ENCODE measurements at places on chromosomes 7 and 10. TPM values are rescaled to one million over a fixed set of nuclear protein-coding genes. Genes with fewer than 3 reads are reported as not detected.

NUTM2B gene
- total RNA-seq: 0.50 TPM

MALRD1 gene
- not detected for total RNA-seq

GPR85 gene
- total RNA-seq: not detected

AKR1D1 gene
- total RNA-seq: not detected

CCDC201 gene
- total RNA-seq: not detected

SYT15 gene
- 0.69 TPM for total RNA-seq

SLC39A12 gene
- not detected for total RNA-seq

- no peak overlapping the region for H3K27ac ChIP-seq
- H3K27me3 ChIP-seq: no peaks in the 10 kb centered on the region
- no peak for DNase-seq
- no peak overlapping the region for H3K4me3 ChIP-seq
- no peaks in the 10 kb centered on the region for H3K36me3 ChIP-seq
These were observed 7.3 kb upstream of the ABLIM1 start for GRCh38 chr10:114665406-114665805.

DNA sequence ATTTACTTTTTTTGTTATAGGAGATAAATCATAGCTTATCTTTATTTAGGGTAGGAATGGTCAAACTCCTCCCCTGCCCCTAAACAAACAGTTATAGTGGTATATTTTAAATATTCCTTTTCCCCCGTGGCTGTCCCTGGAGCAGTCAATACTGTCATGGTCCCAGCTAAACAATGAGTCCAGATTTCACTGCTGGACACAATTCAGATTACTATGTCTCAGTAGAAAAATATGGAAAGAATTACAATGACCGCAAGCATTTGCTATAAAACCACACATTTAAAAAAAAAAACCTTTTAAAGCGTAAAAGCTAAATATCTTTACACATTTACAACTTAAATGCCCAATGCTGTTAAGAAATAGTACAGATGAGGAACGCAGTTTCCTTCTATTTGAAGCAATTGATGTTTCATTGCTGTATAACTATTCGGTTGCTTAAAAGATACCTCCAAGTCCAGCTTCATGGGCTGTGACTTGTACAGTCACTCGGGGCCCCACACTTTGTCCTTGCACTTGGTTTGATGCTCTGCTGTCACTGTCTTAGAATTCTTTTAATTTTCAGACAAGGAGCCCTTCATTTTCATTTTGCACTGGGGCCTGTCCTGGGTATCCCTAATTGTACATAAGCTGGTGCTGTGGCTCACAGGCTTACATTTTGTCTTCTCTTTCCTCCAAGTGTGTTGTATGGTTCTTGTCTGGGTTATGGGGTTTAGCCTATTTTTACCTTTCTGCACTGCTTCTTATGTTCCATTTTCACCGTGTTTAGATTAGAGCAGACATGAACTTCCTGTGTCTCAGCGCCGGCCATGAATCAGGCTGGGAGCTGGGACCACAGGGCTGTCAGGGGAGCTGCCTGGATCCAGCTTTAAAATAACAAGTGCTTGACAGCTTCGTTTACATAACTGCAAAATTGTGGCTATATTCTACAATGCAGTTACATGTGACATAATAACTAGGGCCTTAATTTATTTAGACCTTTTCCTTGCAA is 530.2 kb upstream of the FZD8 start:
- H3K4me1 ChIP-seq: no peaks in the 10 kb centered on the region
- H3K27ac ChIP-seq: no peak overlapping the region
- H3K36me3 ChIP-seq: no peaks in the 10 kb centered on the region
- H3K4me3 ChIP-seq: no peak overlapping the region

DNA sequence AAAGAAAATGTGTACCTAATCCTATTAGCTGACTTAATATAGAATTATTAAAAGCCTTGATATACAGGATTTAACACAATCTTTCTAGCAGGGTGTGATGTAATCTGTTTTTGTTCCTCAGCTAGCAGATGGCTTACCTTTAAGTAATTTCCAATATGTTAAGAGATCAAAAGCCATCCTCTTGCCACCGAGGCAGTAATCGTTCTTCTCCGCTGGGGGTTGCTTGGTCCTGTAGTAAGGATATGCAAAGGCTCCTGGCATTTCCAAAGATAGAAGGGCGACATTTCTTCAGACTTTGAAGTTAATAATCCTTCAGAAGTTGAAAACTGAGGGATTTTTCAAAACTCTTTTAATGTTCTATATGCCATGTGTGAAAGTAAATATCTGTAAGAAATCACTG is 156.4 kb downstream of the FZD1 start:
- no peaks in the 10 kb centered on the region for H3K36me3 ChIP-seq
- no peaks in the 10 kb centered on the region for H3K4me1 ChIP-seq
- no peak for DNase-seq
- H3K4me3 ChIP-seq: no peak overlapping the region

DNA sequence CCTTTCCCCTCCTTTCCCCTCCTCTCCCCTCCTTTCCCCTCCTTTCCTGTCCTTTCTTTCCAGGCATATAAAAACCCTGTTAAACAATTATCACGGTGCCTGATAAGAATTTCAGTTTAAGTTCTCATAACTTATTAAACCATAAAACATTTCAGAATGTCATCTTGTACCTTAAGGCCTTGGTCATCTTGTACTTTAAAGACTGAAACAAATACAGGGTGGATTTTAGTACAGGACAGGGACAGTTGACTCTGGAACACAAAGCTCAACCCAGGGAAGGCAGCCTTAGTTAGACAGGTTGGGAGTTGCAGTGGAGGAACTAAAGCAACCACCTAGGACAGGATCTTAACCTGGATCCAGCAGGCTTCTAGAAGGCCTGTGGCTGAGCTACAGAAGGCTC is 1.2 kb downstream of the AGR3 start:
- no peak for DNase-seq
- no peak overlapping the region for H3K27ac ChIP-seq
- H3K4me1 ChIP-seq: no peaks in the 10 kb centered on the region
- H3K36me3 ChIP-seq: no peaks in the 10 kb centered on the region

- H3K36me3 ChIP-seq: peaks cover 8% of the 10 kb centered on the region
- H3K4me1 ChIP-seq: peaks cover 27% of the 10 kb centered on the region
- no peak overlapping the region for H3K27ac ChIP-seq
- H3K4me3 ChIP-seq: no peak overlapping the region
These were observed 2.2 kb downstream of the MTG1 start for GRCh38 chr10:133396035-133396624.

DNA sequence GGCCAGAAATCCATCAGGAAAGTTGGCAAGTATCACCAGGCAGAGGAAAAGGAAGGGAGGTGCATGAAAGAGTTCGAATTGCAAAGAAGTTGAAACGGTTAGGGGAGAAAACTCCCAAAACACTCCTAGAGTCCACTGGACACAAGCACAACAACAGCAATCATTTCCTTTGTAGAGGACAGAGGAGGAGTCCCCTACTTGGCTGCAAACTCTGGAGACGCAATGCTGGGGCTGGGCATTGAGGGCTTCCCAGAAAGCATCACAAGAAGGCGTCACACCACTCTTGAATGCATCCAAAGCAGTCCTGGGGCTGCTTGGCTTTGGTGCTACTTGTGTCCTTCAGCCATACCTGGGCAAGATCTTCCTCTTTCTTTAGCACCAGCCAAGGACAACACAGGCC is 18.1 kb upstream of the SLC26A4 start:
- no peak overlapping the region for H3K27ac ChIP-seq
- no peak for DNase-seq
- H3K27me3 ChIP-seq: no peaks in the 10 kb centered on the region
- H3K4me1 ChIP-seq: no peaks in the 10 kb centered on the region

GRCh38 chr10:110947061-110947595 is 27.7 kb downstream of the SHOC2 start:
- H3K36me3 ChIP-seq: no peaks in the 10 kb centered on the region
- no peak for DNase-seq
- H3K27ac ChIP-seq: no peak overlapping the region
- H3K4me3 ChIP-seq: no peak overlapping the region
- no peaks in the 10 kb centered on the region for H3K27me3 ChIP-seq

DNA sequence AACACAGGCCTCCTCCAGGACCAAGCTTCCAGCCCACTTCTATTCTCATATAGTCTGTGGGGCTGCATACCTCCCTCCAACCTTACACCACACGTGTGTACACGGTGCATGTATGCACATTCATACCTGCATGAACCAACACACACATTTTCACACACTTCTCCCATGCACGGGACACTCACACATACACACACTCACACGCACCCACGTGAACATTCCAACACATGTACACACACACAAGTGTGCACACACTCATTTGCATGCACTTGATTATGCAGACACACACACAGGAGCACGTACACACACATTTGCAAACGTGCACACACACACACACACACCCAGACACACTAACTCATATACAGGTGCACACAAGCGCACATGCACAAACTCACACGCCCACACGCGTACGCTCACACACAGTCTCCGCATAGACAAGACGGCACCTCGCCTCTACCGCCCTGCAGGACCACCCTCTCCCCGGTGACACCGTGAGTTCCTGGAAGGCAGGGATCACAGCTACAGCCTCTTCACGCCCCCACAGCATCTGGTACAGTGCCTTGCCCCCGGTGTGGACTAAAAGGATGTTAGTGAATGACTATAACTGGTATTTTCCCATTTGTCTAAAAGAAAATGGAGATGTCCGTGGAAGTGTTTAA is 263.8 kb downstream of the PTPRN2 start:
- no peaks in the 10 kb centered on the region for H3K4me1 ChIP-seq
- H3K36me3 ChIP-seq: no peaks in the 10 kb centered on the region
- DNase-seq: no peak
- no peak overlapping the region for H3K27ac ChIP-seq
- no peaks in the 10 kb centered on the region for H3K27me3 ChIP-seq

GRCh38 chr10:1116051-1116450 is 59.9 kb downstream of the WDR37 start:
- no peaks in the 10 kb centered on the region for H3K27me3 ChIP-seq
- H3K4me1 ChIP-seq: peaks cover 19% of the 10 kb centered on the region
- no peak overlapping the region for H3K4me3 ChIP-seq
- DNase-seq: no peak
- H3K27ac ChIP-seq: no peak overlapping the region

DNA sequence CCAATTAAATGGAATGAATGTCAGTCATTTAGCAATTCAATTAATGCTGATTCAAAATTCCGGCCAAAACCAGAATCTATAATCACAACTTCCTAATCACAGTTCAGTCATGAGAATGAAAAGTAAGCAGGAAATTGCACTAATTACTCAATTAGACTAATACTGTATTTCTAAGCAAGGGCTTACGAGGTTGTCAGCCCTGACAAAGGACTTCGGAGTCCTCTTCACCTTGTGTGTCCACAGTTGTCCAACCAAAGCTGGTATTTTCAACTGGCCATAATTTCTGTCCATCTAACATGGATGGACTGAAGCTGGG is 17.4 kb downstream of the CPA1 start:
- H3K4me1 ChIP-seq: peaks cover 21% of the 10 kb centered on the region
- no peaks in the 10 kb centered on the region for H3K36me3 ChIP-seq
- no peaks in the 10 kb centered on the region for H3K27me3 ChIP-seq
- no peak overlapping the region for H3K27ac ChIP-seq

DNA sequence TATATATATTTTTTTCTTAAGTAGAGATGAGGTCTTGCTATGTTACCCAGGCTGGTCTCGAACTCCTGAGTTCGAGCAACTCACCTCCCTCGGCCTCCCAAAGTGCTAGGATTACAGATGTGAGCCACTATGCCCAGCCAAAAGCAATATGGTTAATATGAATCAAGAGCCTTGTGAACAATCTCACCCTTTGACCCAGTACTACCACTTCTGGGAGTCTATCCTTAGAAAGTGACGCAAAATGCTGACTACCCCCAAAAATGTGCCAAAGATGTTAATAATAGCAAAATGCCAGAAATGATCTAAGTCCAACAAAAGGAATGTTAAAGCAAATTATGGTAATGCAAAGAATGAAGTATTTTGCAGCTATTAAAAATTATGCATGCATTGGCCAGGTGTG is 44.3 kb downstream of the HOXA1 start:
- no peaks in the 10 kb centered on the region for H3K36me3 ChIP-seq
- H3K4me3 ChIP-seq: no peak overlapping the region
- DNase-seq: no peak
- H3K27ac ChIP-seq: no peak overlapping the region
- no peaks in the 10 kb centered on the region for H3K27me3 ChIP-seq

DNA sequence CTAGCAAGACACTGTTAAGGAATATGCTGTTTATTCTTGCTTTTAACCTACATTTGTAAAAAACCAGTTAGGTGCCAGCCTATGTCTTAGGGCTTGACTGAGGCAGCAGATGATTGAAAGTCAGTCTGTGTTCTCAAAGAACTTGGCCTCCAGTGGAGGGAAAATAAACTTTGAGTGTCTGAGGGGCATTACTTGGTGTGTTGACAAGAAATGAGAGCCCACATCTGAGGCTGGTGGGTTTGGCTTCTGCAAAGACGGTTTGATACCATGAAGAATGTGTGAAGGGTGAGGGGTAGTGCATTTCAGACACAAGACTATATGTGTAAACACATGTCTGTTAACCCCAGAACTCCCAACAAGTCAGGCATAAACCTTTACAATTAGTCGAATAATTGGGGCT is 28.5 kb downstream of the CCSER2 start:
- no peaks in the 10 kb centered on the region for H3K27me3 ChIP-seq
- H3K36me3 ChIP-seq: no peaks in the 10 kb centered on the region
- DNase-seq: peak; percentile 78
- no peak overlapping the region for H3K27ac ChIP-seq
- H3K4me3 ChIP-seq: no peak overlapping the region

- H3K36me3 ChIP-seq: no peaks in the 10 kb centered on the region
- H3K4me3 ChIP-seq: no peak overlapping the region
- H3K27ac ChIP-seq: no peak overlapping the region
These were observed 72.3 kb upstream of the KLF6 start for GRCh38 chr10:3857318-3857717.

DNA sequence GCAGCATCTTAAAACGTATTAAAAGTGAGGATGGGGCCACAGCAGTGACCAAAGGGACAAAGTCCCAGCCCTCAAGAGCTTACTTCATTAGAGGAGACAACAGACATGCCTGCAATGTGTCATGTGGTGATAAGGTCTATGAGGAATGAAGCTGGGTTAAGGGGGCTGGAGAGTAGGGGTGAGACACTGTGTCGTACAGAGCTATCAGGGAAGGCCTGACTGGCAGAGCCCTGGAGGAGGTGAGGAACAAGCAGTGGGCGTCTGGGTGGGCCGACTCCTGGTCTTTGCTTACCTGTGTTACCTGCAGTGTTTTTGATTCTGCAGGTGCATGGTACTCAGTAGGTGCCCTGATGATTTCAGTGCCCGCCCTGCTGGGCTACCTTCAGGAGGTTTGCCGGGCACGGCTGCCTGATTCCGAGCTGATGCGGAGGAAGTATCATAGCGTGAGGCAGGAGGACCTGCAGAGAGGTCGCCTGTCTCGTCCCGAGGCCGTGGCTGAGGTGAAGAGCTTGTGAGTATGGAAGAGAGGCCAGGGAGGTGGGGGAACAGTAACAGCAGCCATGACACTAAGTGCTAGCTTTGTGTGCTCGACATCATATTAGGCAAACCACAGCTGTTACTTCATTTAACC is 7.6 kb downstream of the ZFYVE27 start:
- no peak overlapping the region for H3K27ac ChIP-seq
- H3K4me3 ChIP-seq: no peak overlapping the region
- no peak for DNase-seq
- peaks cover 12% of the 10 kb centered on the region for H3K4me1 ChIP-seq
